Activated naive CD4-positive, alpha-beta T cell treated with anti-CD3 and anti-CD28 coated beads, Interleukin-2, amount 50 U/mL, for 16 hours (primary cell): ENCODE measurements at places on chromosomes 5 and 9.

GRCh38 chr9:37433867-37434371, 11.4 kb downstream of the GRHPR start:
- DNase-seq, result no peak

- no peak for DNase-seq
Measured at GRCh38 chr5:131005963-131006684, 158.9 kb downstream of the HINT1 start.

DNA sequence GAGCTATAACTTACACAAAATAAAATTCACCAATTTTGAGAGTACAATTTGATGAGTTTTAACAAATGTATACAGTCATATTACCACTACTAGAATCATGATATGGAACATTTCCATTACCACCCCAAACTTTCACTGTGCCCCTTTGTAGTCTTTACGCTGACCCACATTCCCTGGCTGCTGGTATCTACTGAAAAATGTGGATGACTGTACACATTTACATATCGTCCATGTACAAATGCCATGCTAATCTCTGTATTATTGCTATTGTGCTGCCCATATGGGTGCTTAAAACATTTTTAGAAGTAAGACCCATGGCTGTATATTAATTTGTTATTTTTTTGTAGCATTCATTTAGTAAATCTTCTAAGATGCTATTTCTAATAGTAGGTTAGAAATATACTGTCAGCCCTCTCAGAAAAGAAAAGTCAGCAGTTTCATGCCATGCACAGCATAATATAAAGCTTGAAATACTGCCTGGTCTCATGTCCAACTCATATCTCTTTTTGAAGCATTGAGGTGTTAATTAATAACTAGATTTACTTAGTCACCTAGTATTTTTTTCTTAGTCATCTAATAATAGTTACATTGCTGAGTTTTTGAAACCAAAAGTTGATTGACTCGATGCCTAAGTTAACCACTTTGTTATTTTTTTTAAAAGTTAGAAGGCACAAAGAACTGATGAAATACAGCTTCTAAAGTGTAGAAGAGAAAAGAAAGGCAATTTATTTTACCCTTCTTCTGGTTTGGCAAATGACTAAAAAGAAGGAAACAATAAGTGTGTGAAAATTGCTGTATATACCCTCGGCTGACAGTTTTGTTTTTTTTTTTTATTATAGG, 188.3 kb upstream of the MEF2C start:
- no peak for DNase-seq

DNA sequence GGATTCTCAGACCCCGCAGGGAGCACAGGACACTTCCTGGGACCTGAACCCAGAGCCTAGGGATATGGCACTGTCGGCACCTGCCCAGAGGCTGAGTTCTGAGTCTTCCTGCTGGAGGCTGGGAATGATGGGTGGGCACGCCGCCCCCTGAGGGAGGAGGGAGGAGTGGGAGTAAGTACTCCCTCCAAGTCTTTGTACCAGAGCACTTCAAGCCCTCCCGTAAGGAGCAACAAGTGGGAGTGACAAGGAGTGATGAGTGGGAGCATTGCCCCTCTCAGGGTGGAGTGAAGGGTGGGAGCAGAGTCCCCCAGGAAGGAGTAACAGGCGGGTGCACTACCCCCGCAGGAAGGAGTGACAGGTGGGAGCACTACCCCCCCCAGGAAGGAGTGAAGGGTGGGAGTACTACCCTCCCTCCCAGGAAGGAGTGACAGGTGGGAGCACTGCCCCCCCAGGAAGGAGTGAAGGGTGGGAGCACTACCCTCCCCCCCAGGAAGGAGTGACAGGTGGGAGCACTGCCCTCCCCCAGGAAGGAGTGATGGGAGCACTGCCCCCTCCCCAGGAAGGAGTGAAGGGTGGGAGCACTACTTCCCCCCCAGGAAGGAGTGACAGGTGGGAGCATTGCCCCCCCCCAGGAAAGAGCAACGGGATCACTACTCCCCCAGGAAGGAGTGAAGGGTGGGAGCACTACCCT, 100.1 kb downstream of the CACNA1B start:
- no peak for DNase-seq

- DNase-seq, result no peak
Measured at GRCh38 chr5:14062178-14062577, 81.0 kb upstream of the TRIO start.

GRCh38 chr5:151810449-151810848, 38.7 kb downstream of the G3BP1 start:
- DNase-seq, result no peak

DNA sequence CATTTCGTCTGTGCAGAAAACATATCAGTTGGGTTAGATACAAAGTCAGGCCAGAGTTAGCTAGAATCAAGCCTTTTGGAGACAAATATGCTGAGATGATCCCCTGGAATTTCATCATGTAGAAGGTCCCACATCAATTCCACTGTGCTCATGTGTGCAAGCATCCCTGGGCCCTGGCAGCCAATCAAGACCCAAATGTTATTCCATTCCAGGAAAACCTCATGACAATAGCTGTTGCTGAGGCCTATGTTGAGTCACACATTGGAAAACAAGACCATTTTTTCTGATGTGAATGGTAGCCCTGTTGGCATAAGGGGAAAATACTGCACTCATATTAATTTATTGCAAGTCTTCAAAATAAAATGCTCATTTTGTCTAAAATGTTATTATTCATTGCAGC, 11.5 kb downstream of the SPOCK1 start:
- DNase-seq, result no peak

DNA sequence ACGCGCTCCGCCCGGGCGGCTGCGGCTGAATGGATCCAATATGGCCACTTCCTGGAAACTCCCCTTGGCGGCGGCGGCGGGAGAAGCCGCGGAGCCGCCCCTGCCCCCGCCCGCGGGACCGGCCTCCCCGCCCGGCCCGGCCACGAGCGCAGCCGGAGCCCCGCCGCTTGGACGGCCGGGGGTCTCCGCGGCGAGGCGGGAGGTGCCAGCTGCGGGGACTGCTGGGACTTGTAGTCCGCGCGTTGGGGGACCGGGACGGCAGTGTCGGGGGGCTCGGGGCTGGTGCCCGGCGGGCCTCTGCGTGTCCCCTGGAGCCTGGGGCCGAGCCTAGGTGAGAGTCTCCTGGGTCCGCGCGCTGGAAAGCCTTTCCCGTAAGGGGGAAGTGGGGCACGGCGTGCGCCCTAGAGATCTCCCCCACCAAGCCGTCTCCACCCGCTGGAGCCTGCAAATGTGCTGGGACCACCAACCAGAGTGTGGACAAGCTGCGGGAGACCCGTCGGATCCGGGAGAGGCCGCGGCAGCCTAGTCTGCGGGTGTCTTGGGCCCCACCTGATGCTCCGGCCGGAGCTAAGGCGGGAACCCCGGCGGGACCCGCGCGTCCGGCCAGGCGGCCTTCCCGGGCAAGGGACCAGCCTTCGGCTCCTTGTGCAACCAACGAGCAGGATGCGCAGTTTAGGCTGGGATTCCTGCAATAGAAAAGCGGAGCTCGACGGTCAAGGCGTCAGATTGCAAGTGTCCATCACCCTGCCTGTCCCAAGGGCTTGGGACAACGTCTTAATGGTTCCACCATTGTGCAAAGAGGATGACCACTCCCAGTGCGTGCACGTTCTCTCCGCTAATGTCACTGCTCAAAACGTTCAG, at the start of gene SEPTIN8:
TSS of gene SEPTIN8 (minus strand) at position 31 of the 861 bp plus-strand sequence. CDS start 102 bp downstream, outside the sequence.
- DNase-seq, result peak; percentile 34

DNA sequence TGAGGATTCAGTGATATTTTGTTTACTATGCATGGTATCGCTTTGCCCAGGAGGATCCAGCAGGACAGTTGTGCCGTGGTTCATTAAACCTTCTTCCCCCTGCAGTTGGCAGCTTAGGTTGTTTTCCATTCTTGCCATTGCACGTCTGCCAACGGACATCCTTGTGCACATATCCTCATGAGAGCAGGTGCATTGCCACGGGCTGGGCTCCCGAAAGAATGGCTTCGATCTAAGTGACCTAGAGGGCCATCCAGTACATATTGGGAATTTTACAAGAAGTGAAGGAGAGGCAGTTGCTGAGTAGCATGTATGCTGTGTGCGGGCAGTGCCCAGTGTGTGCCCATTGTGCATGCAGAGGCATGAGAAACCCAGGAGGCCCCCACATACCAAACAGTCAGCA, 22.1 kb downstream of the HRH2 start:
- DNase-seq, result no peak

DNA sequence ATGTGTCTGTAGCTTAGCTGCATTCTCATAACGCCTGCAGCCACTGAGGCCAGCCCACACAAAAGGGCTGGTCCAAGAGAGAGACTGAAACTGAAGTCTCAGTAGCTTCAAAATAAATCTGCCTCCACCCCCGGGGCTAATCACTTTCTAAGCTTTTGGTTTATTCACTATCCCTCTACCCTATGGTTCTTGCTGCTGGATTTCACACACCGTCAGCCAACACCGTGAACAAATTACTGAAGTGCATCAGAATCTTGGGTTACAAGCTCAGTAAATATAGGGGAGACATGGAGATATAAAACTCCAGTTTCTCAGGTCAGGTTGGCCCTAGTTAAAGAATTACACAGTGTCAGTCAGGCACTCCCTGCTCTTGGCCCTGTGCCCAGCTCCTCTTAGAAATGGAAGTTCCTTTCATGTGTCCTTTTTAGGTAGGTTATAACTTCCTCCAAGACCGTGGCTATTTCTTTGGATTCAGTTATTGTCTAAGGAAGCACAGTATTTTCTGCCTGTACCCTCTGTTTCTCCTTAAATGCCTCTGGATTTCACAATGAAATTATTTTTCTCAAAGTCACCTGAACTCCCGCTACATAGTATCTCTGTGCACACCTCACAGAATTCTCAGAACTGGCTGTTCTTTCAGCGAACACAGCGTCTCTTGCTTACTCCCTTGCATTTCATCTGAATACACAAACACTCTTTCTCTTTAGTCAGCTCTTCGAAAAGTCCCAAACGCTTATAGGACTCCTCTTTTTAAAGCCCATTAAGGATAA, 112.5 kb downstream of the FAM174A start:
- DNase-seq, result no peak

DNA sequence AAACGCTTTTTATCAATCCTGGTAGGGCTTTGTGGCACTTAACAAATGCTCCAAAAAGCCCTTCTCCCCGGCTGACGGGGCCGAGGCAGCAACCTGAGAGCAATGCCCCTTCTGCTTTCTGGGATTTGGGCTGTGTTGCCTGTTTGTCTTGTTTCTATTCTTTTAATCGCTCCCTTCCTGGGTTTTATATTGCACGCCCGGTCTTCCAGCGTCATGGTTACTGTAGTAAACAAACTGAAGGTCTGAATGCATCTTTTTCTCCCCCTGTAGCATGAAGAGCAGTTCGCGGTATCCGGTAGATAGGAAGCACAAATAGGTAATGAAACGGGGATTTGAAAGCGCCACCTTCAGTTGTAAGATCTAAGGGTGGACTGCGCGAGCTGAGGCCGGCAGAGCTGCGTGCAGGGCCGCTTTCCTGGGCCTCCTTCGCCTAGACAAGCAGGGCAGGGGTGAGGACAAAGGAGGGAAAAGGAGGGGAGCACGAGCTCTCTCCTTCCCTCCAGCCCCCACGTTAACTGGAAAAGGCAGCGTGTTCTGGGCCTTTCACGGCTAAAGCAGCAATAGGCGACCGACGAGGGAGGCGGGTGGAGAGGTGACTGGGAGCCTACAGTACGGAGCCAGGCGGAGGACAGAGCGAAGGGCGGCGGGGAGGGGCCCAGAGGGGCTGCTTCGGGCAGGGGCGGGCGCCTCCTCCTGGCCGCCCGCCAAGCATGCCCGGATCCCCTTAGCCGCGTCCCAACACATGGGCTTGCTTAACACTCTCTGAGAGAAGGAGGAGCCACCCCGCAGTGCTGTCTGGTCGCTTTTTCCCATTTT, 49.3 kb upstream of the ZNF366 start:
- peak; percentile 24 for DNase-seq

DNA sequence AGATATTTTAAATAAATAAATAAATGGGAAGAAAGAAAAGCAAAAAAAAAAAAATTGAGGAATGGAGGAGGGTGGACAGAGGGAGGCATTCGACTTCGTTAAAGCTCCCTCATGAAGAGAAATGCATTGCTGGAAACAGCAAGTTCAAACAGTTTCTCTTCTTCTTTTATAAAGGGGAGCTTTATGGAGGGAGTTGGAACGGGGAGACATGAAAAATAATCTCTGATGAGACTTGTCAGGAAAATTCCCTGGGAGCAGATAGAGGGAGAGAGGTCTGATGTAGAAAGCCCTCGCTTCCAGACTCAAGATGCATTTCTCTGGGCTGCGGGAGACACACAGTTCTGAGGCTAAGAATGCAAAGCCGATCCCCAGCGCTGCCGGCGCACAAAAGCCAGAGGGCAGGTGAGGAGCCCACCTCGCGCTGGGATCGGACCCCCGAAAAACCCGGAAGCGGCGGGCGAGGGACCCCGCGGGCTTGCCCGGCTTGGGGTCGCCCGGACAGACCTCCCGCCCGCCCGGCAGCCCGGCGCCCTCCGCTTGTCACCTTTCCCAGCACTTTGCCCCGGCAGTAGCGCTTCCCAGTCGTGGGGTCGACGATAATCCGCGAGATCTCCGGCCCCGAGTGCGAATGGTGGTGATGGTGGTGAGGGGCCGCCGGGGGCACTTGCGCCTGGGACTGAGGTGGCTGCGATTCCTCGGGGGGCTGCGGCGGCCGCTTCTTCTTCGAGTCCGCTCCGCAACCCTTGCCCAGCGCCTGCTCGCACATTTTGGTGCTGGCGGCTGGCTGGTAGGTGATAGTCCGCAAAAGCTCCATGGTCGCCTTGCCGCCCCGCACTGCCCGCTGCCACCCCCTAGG, 512 bp downstream of the PLK2 start:
- DNase-seq, result no peak

DNA sequence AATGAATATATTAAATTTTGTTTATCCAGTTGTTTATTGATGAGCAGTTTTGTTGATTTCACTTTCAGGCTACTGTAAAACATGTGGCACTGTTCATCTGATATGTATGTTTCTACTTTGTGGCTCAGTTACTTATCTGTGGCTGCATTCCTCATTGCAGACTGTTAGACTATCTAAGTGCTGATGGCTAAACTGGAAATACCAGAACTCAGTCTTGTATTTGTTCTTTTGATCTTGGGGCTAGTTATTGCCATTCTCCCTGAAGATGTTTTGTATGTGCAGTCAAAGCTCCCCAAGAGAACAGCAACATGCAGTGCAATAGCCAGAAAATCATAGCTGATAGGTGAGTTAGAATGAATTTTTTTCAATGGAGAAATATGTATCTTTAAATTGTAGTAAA, 162.2 kb downstream of the GADD45G start:
- no peak for DNase-seq
